ENCODE measurements at places on chromosomes 7 and 10. TPM values are rescaled to one million over a fixed set of nuclear protein-coding genes. Genes with fewer than 3 reads are reported as not detected.

Gene UNCX
- not detected for total RNA-seq

Gene RHOBTB1
- total RNA-seq: 3.5 TPM

Gene OR2A1
- total RNA-seq: not detected

Gene MBL2
- not detected for total RNA-seq
